ENCODE measurements at places on chromosomes 11 and 22.
A peak's percentile ranks its signal among the peaks of the same experiment; 100 is the strongest.

- no peak for DNase-seq
Observed at GRCh38 chr11:75924966-75925784, 110.2 kb downstream of the UVRAG start.

GRCh38 chr11:32919338-32919737 lies 26.7 kb downstream of the QSER1 start:
- DNase-seq = no peak

- DNase-seq = no peak
Observed at GRCh38 chr11:1943576-1943975, 3.6 kb upstream of the MRPL23 start.

DNA sequence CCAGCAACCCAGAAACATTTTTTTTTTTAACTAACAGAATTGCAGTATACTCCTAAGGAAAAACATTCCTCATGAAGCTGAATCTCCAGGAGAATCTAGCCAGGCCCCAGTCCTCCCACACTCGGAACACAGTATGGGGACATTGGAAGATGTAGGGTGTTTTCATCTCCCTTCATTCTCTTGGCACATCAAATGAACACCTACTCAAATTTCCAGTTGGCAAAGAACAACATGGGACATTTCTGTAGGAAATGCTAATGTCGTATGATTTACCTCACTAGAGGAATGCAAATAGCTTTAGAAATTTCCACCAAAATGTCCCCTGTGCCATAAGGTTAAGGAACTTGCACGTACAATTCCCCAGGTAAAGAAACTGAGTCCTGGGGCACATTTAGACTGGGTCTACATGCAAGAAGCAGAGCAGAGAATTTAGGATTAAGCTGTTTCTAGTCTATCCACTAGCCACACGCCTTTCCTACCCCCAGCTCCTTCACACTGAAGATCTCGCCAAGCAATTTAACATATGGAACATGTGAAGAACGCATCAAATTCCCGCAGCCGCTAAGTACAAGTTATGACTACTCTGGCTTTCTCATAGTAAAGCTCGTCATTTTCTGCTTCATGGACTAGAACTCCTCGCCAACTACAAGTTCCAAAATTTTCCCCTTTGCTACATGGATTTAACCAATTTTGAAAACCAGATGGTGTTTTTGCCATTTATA lies 2.9 kb upstream of the CADM1 start:
- DNase-seq = no peak

GRCh38 chr11:117438371-117439000 lies 110.8 kb downstream of the CEP164 start:
- no peak for DNase-seq

DNA sequence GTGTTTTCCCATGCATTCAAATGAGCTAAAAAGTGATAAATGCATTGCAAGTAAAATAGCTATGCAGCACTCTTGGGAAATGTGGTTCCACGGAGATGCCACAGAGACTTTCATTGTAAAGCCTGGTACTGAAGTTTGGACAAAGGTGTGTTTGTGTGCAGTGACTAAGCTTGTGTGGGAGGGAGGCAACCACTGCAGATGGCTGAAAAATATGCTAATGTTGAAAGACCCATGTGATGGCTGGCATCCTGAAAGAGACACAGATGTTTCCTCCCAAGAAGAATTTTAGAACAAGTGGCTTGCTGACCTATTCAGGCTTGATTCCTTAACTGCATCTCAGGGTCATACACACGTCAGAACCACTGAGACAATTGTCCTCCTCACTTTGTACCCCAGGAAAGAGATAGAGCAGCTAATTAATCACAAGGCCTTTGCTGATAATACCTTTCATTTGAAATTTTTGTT lies 73.8 kb downstream of the FAM76B start:
- peak; percentile 56 for DNase-seq

DNA sequence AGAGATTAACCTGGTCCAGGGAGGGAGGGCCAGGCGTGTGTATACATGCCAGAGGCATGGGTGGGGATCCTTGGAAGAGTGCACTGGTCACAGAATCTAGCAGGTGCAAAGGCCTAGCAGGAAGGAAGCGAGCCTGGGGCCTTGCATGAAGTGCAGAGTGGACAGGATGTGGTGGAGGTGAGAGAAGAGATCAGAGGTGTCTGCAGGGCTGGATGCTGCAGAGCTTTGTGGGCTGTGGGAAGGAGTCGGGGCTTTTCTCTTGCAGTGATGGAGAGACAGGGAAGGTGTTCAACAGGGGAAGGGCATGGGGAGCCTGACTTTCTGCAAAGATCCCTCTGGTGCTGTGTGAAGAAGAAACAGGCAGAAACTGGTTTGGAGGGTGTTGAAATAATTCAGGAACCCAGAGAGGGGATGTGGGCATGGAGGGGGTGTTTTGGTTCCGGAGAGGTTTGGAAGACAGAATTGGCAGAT lies 2.5 kb upstream of the TPST2 start:
- peak; percentile 49 for DNase-seq

Data from CD4-positive, alpha-beta T cell treated with Interleukin-2 at 100 ng/mL for 4 hours (primary cell).